ENCODE measurements at places on chromosomes 4 and X.

DNA sequence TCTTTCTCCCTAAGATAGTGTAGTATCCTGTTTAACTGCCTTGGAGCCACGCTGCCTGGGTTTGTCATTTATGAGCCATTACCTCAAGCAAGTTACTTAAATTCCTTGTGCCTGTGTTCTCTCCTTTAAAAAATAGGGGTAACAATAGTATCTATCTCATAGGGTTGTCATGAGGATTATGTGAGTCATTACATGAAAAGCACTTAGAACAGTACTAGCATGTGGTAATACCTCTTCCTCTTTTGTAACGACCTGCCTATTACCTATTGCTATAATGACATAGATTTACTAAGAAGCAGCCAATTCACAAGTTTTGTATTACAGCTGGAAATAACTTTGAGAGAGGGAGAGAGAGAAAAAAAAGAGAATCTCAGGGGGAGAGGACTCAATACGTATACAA is 834.7 kb downstream of the RAPGEF2 start:
- no peak for DNase-seq

- no peak for DNase-seq
Observed at GRCh38 chr4:150402871-150403272, 179.1 kb upstream of the MAB21L2 start.

DNA sequence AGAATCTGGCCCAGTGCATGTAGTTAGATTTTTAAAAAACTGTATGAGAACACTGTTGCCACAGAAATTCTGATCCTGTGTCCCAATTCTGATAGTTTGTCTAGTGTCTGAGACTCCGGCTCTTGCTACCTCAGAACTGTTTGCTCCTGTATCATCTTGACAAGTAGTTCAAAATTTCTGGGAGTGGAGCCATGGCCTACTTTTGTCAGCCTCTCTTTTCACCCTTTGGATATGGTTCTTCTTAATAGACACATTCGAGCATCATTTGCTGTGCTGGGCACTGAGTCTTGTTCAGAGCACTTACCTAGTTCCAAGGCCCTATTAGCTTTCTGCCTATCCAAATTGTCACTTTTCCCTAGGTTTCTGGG is 46.9 kb downstream of the ATP10D start:
- no peak for DNase-seq

- DNase-seq: no peak
Observed at GRCh38 chr4:111946800-111947199, 198.5 kb upstream of the FAM241A start.

DNA sequence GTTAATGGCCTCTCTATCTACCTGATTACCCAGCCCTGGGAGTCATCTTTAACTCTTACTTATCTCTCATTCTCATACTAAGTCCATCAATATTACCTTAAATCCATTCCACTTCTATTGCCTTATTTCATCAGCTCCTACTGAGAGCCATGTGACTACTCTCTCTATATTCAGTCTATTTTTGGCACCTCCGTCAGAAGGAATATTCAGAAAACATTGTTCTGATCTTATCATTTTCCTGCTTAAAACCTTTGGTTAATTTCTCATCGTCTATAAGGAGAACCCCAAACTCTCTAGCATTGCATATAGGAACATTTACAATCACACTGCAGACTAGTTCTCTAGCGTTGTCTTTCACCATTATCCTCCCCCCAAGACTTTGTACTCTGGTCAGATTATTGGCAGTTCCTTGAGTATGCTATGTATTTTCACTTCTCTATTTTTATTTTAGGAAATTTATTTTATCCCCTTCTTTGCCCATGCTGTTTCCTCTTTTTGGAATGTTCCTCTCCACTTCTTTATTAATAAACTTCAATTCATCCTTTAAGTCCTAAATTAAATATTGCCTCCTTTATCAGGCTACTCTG is 13.7 kb upstream of the AMMECR1 start:
- no peak for DNase-seq
